CD4-positive, alpha-beta memory T cell (primary cell): ENCODE measurements at places on chromosomes 7 and 10. TPM values are rescaled to one million over a fixed set of nuclear protein-coding genes. Genes with fewer than 3 reads are reported as not detected.

DNA sequence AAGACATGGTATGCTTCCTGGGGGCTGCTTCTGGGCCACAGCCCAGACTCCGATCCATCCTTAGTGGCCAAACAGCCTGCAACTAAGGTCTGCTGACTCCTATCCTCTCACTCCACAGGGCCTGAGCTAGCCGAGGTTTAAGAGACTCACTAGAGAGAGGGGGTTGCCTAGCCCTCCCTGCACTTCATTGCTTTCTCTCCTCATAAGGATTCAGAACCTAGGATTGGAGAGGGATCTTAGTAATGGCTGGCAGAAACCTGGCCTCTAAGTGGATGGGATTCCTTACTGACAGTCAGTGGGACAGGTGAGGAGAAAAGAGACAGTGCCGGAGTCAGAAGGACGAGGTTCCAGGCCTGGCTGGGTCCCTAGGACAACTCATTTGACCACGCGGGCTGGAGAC is 8.2 kb upstream of the DDIT4 start:
- no peak for DNase-seq

GRCh38 chr10:84333864-84334451 is 5.6 kb downstream of the CCSER2 start:
- DNase-seq, result peak; percentile 95

GRCh38 chr7:29418056-29418455 is 145.6 kb upstream of the PRR15 start:
- no peak for DNase-seq

- no peak for DNase-seq
Observed at GRCh38 chr7:43328785-43329380, 216.4 kb downstream of the HECW1 start.

DNA sequence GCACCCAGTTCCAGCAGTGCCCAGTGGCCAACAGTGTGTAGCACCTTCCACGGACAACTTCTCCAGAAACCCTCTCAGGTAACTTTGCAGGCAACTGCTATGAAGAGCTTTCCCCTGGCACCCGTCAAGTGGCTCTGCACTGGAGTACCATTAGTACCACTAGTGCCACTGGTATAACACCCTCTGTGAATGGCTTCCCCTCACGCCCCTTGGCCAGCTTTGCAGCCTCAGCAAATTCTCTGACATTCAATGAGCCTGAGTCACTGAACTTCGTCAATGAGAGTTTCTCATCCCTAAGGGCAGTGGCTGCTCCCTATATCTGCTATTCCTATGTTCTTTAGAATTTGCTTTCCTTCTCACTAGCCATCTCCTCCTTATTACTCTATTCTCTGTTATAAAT is 7.6 kb upstream of the HERPUD2 start:
- no peak for DNase-seq

DNA sequence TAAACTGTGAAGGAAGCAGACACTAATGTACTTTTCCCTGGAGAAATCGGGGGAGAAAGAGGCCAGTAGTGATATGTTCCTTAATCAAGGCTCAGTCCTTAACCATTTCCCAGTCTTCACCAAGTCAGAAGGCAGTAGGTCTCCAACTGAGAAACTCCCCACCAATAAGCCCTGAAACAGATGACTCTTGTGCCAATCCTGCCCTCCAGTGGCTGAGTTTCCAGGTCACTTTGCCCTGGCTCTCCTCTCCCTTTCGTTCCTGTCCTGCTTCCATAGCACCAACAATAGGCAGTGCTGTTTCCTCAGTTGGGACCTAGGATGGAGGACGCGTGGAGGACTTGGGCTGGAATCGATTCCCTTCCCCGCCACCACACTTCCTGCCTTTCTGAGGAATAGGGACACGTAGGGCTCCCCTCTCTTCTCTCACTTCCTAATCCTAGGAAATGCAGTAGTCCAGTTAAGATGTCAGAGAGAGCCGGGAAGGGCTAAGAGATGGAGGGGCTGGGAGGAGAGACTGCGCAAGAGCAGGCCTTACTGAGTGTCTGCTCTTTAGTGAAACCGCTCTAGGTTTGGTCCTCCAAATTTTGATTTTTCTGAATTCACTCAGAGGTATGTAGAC is 23.4 kb downstream of the ATOH7 start:
- no peak for DNase-seq

GRCh38 chr10:130044067-130045061 is 66.3 kb downstream of the C10orf143 start:
- no peak for DNase-seq

DNA sequence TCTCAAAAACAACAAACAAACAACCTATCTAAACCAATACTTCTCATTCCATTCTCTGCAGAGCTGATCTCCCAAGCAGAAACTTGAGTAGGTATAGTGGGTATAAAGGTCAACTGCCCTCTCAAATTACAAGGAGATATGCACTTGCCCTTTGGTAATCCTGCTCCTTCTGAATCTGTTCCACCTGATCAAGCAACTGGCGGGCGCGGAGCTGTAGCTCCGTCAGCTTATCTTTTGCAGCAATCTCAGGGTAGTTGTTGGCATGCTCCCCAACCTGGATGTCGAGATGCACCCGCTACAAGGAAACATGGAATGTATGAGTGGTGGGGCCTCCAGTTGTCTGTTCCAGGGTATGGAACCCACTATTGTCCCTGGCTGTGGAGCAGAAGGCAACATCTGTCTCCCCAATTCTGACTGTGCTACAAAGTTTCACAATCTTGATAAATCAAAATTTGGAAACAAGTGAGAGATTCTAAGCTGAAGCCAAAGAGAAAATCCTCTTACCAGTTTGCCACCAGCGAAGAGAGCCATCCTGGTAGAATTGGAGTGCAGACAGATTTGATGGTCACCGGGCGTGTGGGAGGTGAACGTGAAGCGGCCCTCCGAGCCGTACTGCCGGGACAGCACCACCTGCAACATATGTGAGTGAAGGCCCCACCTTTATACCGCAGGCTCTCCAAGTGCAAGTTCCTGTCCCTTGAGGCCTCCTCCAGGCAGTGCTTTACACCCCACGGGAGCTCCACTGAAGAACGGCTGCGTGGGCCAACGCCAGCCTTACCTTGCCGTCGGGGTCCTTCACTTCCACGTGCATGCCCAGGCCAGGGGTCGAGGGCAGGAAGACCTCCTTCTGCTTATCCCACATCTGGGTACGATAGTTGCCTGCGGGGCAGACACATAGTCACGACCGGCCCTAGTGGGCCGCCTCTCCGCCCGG is 819 bp downstream of the TMED4 start:
- DNase-seq, result peak; percentile 78

GRCh38 chr10:51010977-51011376 is 63.3 kb upstream of the PRKG1 start:
- peak; percentile 12 for DNase-seq

DNA sequence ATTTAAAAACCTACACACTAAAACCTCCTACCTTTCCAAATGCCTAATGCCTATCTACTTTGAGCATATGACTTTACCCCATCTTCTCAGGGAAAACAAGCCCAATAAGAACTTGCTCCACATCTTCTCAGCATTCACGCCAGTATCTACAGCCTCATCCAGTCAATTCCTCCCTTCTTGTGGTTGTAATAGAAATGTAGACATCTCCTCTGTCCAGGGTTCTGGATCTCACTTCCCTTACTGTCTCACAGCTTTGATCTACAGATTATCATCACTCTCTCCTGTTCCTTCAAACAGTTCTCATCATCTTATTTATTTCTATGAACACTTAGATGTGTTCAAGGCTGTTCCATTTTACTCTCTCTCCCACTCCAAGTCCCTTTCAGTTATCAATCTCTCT is 70.4 kb upstream of the NOBOX start:
- DNase-seq, result no peak

GRCh38 chr7:136883046-136883445 is 14.6 kb downstream of the CHRM2 start:
- DNase-seq, result no peak

DNA sequence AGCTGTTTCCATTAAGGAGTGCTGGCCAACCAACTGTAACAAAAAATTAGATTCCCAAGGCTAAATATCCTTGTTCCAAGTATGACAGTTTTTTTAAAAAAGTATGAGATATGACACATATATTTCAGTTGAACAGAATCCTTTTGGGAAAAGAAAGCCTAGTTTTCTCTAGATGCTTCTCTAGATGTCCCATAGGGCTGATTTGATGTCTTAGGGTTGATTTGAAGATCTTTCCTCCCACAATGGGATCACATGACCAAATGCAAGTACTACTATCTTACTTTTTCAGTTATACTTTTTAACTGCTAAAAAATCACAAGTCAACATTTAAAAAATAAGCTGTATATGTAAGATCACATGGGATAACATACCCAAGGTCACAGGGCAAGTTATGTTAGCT is 3.7 kb downstream of the NAMPT start:
- no peak for DNase-seq

- no peak for DNase-seq
Observed at GRCh38 chr10:72466018-72466417, 111.3 kb upstream of the DNAJB12 start.

DNA sequence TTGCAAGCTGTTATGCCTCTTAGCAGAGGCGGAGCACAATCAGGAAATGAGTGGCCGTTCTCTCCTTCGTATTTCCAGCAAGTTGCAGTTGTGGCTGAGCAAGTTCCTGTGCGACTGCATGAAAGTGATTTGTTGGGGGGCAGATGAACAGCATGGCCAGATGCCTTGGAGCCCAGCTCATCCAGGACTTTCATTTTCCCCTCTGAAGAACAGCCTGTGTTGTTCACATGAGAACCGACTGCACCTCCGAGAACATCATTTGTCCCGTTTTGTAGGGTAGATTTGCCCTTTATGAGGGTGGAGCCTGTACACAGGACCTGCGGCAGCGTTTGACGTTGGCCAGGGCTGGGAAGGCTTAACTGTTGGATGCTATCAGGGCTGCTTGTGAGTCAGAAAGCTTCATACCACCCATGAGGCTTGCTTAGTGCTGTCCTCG is 4.4 kb downstream of the BAG3 start:
- DNase-seq, result peak; percentile 55

GRCh38 chr7:68014031-68014736 is 1017.6 kb downstream of the TYW1 start:
- DNase-seq, result no peak

DNA sequence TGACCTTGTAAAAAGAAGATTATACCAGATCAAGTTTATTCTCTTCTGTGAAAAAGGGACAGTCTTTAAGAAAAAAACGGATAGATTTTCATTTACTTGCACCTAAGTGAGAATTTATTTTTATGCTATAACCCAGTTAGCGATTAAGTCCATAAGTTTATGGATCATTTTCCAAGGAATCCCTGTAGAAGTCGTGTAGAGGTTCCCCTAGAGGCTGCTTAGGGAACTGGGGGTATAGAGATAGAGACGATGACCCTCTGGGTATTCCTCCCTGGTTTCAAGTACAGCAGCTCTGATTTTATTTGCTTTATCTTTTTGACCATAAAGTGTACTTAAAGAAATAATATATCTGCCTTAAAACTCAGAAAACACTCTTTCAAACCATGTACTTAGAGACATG is 648.4 kb upstream of the LRRTM3 start:
- DNase-seq, result no peak

GRCh38 chr10:129049501-129049900 is 417.5 kb upstream of the MGMT start:
- no peak for DNase-seq

Gene CRTAC1
- total RNA-seq, result not detected

Gene METTL27
- 7.6 TPM for total RNA-seq

Gene IL6
- not detected for total RNA-seq

Gene EPHA1
- total RNA-seq, result 30.7 TPM

Gene TNS3
- total RNA-seq, result 3.2 TPM

Gene DEPP1
- not detected for total RNA-seq

Gene C10orf95
- total RNA-seq, result 0.89 TPM

Gene C10orf143
- 9.2 TPM for total RNA-seq
